ENCODE measurements at places on chromosomes 3 and 15.

DNA sequence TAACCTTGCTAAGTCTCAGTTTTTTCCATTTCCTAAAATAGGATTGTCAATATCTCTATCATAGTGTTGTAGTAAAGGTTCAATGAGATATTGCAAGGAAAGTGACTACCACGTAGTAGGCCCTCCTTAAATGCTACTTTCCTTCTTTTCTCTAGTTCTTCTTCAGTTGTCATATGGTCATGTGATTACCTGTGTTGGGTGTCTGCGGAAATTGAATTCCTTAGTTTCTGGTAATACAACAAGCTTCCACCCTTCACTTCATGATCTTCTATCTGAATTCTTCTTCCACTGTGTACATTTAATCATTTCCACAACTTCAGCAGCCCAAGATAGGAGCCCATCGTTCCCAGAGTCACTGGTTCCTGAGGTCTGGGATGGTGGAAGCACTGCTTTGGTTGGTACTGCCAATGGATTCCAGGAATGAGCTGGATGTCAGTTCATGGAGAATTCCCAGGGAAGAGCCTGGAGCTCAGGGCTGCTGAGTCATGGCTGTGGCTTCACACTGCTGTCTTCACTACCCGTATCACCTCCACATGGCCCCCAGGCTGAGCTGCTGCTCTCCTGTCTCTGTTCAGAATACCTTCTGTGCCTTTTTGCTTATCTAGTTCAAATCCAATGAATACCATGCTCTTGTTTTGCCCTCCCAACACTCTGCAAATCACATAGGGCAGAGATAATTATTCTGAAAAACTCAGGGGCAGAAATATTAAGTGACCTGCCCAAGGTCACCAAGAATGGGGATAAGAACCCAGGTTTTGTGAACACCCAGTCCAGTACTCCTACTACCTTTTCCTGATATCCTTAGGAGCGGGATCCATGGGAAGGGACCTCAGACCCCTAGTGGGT, 98.6 kb downstream of the RPL39L start:
- DNase-seq, result no peak

DNA sequence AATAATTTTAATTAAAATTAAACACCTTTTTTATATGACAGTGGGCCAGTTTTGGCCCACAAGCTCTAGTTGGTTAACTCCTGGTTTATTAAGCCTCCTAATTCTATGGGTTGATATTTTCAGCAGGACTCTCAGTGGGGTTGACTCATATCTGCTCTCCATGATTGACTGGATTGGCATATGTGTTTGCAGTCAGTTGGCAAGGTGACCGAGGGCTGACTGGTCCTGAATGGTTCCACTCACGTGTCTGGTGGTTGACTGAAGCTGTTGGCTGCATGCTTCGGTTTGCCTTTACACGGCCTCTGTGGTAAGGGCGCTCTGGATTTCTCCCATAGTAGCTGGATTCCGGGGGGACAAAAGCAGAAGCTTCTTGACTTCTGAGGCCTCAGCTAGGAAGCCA, 65.3 kb upstream of the ZNF280D start:
- no peak for DNase-seq

- no peak for DNase-seq
Measured at GRCh38 chr3:184167786-184168185, 6.9 kb upstream of the AP2M1 start.

- DNase-seq, result no peak
Measured at GRCh38 chr15:80996247-80996646, 4.5 kb upstream of the TLNRD1 start.
